ENCODE measurements at places on chromosomes 16 and 17. TPM values are rescaled to one million over a fixed set of nuclear protein-coding genes. Genes with fewer than 3 reads are reported as not detected.

- no peak for DNase-seq
Observed at GRCh38 chr17:51398687-51399086, 138.3 kb downstream of the UTP18 start.

DNA sequence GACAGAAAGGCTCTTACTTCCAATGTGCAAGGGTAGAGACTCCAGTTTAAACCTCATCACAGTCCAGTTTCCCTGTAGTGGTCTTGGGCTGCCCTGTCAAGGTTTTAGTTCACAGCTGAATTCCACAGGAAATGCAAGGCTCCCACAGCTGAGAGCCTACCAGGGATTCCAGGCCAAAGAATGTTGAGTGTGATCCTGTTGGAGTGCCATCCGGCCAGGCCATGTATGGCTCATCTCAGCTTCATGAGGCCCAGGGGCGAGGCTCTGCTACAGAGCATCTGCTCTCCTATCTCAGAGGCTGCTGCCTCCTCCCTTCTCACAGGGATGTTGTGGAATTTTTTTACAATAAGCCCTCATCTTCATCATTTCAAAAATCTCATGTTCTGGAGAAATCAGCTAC lies 239.8 kb upstream of the CCL2 start:
- DNase-seq, result no peak

- no peak for DNase-seq
Observed at GRCh38 chr16:80226499-80226898, 314.3 kb upstream of the DYNLRB2 start.

- DNase-seq, result no peak
Observed at GRCh38 chr17:73371836-73372235, 60.0 kb upstream of the CDC42EP4 start.

DNA sequence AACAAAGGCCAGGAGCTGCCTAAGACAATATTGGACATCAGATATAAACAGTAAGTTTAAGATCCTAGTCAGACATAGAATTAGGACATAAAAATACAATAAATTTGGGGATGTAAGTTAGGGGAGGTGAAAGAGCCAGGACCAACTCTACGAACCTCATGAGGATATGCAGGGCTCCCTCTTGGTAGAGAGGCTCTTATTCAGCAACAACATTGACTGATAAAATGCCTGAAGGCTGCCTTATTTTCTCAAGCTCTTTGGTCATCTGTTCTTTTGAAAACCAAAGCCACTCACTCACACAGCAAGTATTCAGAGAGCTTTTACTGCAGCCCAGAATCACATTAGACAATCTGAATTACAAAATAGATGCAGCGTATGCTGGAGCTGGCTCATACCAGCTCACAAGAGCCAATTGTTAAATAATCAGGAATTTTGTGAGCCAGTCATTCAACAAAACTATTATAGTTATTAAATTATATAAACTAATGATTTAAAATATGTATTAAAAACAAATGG lies 108.6 kb upstream of the CLEC3A start:
- DNase-seq, result no peak

KRTAP3-1 gene
- not detected for total RNA-seq

DNA sequence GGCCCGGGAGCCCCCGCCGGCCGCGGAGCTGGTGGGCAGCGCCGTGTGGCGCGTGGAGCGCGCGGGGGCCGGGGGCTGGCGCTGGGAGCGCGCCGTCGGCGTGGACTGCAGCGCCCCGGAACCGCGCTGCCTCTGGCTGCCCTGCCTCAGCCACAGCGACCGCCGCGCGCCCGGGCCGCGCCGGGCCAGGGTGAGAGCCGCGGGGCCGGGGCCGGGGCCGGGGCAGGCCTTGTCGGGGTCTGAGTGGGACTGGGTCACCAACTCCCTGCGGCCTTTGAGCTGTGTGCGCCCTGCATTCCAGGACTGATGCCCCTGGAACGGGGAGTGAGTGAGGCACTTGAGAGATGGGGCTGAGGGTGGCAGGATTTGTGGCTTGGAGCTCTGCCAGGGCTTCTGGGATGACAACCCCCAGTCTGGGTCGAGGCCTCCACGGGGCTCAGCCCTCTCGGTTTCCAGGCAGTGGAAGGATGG lies 25.7 kb downstream of the ARHGAP23 start:
- DNase-seq, result no peak

AXIN2 gene
- 13.8 TPM for total RNA-seq

C16orf92 gene
- not detected for total RNA-seq

DNA sequence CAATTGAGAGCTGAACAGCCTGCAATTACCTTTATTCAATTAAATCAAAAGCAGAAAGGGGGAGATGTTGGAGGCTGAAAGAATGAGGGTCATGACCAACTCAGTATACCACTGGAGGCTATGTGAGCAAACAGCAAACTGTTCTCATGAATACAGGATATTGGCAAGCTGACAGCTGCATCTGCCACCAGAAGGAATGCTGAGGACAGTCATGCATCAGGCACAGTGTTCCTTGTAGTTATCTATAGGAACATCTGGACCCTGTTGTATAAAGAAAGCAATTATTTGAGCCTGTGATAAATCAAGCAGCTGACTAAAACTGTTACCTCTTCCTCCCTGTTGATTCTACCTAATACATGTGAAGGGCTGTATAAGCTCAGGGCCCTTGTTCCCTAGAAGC lies 2064.6 kb downstream of the TP53TG3F start:
- DNase-seq, result no peak

GRCh38 chr16:89198417-89199240 lies 1.7 kb downstream of the SLC22A31 start:
- no peak for DNase-seq

MYH11 gene
- 2,053 TPM for total RNA-seq

DNA sequence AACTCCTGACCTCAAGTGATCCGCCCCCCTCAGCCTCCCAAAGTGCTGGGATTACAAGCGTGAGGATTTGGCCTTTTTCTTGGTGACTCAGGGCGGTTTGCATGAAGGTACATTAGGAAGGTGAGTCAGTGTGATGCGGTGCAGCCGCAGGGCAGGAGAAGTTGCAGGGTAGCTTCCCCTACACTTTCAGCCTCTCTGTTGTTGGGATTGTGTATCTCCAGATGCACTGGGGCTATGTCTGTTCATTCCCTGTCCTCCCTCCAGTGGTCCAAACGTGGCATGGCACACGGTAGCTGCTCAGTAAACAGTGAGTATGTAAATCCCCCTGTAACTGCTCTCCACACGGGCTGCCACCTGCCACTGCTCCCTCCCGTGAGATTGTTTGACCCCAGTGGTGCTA lies 109.1 kb upstream of the CDC42EP4 start:
- no peak for DNase-seq

DNA sequence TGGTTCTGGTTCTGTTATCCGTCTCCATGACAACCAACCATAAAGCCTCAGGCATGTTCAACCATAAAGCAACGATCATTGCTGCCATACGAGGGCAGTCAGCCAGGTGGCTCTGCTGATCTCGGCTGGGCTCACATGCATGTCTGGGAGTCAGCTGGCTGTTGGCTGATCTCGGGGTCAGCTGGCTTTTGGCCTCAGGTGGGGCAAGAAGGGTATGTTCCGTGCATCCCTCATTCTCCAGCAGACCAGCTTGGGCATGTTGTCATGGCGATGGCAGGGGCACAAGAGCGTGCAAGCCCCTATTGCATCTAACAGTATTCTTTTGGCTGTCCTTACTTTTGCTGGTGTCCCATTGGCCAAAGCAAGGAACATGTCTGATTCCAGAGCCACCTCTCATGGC lies 86.2 kb downstream of the ABCC6 start:
- DNase-seq, result no peak

SLC16A11 gene
- total RNA-seq, result 0.26 TPM

GRCh38 chr16:266258-267164 lies 9.2 kb downstream of the RGS11 start:
- DNase-seq, result no peak

TP53TG3F gene
- not detected for total RNA-seq

Data from aorta (tissue), 5 donors.